ENCODE measurements at places on chromosomes 3 and 15.

- DNase-seq: peak; percentile 77
Observed at GRCh38 chr3:59442046-59442445, 392.2 kb upstream of the CFAP20DC start.

DNA sequence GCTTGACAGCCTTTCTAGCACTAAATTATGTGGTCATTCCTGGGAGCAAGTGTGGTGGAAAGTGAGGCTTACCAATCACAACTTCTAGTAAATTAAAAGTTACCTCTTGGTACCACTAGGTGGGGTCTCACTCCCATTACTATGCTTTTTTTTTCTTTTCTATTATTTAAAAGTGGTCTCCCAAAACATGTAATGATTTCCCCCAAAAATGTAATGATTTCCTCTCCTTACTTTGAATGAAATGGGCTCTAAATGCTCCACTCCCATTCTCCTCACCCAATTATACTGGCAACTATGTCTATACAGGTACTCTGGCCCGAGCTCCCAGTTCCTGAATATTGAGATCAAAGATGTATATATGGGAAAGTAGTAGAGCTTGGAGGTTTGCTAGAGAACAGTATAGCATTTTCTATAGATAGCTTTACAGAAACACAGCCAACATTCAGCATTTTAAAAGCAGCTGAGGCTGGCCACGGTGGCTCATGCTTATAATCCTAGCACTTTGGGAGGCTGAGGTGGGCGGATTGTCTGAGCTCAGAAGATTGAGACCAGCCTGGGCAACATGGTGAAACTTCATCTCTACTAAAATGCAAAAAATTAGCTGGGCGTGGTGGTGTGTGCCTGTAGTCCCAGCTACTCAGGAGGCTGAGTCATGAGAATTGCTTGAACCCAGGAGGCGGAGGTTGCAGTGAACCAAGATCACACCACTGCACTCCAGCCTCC lies 70.9 kb downstream of the DCUN1D1 start:
- peak; percentile 16 for DNase-seq

DNA sequence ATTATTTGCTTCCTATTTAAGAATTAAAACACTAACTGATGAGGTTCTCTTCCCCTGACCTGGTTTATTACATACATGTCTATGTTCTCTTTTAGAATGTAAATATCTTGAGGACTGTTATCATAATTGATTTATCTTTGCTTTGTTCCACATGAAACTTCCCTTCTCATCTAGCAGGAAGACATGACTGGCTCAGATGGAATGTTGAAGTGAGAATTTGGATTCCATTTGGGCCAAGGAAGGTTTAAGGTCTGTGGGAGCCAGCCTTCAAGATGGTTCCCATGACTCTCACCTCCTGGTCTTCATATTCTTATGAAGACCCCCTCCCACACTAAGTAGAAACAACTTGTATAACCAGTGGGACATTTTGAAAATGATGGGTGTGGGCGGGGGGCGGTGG lies 222.2 kb upstream of the GADL1 start:
- peak; percentile 56 for DNase-seq

DNA sequence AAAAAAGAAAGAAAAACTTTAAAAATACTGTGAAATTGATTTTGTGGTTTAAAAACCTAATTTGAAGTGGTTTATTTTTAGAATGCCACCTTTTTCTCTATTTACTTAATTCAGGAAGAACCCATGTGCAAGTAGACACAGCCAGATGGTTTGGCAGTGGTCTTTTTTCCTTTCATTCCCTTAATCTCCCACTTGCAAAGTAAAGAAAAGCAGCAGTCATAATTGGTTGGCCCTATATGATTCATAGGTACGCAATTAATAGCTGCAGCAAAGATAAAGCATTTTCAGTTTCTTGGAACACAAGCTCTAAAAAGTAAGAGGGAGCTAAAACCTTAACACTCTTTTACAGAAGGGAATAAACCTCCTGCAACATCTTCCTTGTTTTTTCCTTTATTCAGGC lies 115.3 kb downstream of the MECOM start:
- DNase-seq: no peak

- no peak for DNase-seq
Observed at GRCh38 chr3:177196008-177196455, 1.2 kb downstream of the TBL1XR1 start.

GRCh38 chr3:56918111-56918568 lies 116.4 kb upstream of the ARHGEF3 start:
- no peak for DNase-seq

- DNase-seq: no peak
Observed at GRCh38 chr3:42745776-42746454, 27.1 kb downstream of the CCDC13 start.

- peak; percentile 31 for DNase-seq
Observed at GRCh38 chr3:192802957-192803899, 75.9 kb upstream of the FGF12 start.

GRCh38 chr3:2826036-2826435 lies 284.1 kb downstream of the IL5RA start:
- DNase-seq: no peak

DNA sequence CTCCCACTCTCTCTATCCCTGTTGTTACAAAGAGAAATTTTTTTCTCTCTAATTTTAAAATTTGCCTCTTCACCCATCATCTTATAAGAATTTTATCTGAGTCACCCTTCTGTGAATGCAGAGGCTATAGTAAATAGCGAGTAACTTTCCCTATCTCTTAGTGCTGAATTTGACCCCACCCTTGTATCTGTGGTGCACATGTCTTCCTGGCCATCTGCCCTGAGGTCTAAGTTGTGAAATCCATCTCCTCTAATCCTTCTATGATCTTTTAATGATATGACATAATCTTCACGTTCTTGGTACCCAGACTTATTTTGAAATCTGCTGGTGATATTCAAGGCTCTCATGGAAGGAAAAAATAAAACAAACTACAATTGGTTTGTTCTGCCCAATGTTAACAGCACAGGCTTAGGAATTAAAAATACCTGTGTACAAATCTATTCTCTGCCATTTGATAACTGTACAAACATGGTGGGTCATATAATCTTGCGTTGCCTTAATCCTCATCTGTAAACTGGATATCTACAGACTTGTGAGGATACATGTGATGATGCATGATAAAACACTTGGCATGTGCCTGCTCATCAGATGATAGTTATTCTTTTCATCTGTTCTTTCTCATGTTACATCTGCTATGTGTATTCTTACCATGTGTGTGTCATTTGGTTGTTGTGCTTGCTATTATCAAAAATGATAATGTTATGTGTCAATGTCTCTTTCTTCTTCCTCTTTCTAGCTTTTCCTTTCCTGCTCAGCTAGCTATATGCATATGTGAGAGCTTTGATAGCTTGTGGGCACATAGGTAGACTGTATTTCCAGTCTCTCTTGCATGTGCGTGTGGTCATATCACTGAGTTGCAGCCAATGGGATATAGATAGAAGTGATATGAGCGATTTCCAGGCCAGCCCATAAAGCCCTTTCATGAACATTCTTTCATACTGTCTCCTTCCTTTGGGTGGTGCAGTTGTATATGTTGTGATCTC lies 13.7 kb upstream of the CCR3 start:
- peak; percentile 51 for DNase-seq

GRCh38 chr15:30675126-30675525 lies 49.2 kb downstream of the ARHGAP11B start:
- no peak for DNase-seq

Measured in fibroblast of skin of back (primary cell).